Occipital lobe (tissue), 3 donors: ENCODE measurements at places on chromosomes 7 and 10. TPM values are rescaled to one million over a fixed set of nuclear protein-coding genes. Genes with fewer than 3 reads are reported as not detected.

GRCh38 chr7:115023219-115023618, 101.3 kb downstream of the MDFIC start:
- no peak for DNase-seq

DNA sequence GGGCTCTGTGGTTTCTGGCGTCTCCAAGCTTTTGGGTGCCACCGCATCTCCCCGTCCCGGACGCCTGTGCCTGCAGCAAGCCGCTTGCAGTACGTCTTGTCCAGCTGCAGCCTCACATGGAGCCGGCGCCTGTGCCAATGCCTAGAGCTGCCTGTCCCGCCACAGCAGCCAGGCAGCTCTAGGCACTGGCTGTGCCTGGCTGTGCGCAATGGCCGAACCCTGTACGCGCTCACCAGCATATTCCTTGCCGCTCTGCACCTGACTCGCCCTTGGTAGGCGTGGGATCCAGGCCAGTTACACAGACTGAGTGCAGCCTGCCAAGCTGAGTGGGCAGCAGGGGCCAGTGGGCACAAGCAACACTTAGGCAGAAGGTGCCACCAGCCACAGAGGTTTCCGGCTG, 381.2 kb upstream of the SORCS1 start:
- no peak for DNase-seq

ZNF467 gene
- 1.2 TPM for total RNA-seq

DNA sequence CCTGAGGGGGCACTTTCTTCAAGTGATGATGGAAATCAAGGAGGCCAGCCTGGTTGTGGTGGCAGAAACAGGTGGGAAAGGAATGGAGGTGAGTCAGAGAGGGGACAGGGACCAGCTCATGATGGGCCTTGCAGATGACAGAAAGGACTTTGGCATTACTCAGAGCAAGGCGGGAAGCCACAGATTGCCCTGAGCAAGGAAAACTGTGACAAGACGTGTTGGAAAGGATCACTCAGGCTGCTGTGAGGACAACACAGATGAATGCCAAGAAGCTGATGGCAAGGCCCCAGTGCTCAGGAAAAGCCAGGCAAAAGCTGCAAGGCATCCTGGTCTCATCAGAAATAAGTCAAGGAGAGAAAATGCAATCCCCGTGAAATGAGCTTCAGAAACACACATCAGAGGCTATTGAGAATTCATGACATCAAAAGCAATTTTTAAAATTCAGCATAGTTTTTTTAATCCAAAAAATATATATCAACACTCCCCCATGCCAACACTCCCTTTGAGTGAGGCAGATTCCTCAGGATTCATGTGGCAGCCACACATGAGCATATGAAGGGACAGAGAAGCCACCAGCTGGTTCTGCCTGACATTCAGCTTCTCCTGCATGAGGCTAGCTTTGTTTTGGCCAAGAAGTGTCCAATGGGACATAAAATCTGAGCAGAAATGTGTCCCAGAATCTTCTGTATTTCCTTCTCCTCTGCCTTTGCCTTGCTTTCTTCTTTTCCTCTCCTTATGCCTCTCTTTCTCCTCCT, 244.5 kb upstream of the MYO3A start:
- no peak for DNase-seq

GRCh38 chr7:4683043-4683883, 1.2 kb downstream of the FOXK1 start:
- no peak for DNase-seq
